Activated naive CD4-positive, alpha-beta T cell treated with anti-CD3 and anti-CD28 coated beads for 36 hours (primary cell): ENCODE measurements at places on chromosomes 13 and 19. TPM values are rescaled to one million over a fixed set of nuclear protein-coding genes. Genes with fewer than 3 reads are reported as not detected.

The GZMM gene
- total RNA-seq, result 20.7 TPM

The CTXN1 gene
- total RNA-seq, result not detected

The DIRAS1 gene
- total RNA-seq, result 0.07 TPM

DNA sequence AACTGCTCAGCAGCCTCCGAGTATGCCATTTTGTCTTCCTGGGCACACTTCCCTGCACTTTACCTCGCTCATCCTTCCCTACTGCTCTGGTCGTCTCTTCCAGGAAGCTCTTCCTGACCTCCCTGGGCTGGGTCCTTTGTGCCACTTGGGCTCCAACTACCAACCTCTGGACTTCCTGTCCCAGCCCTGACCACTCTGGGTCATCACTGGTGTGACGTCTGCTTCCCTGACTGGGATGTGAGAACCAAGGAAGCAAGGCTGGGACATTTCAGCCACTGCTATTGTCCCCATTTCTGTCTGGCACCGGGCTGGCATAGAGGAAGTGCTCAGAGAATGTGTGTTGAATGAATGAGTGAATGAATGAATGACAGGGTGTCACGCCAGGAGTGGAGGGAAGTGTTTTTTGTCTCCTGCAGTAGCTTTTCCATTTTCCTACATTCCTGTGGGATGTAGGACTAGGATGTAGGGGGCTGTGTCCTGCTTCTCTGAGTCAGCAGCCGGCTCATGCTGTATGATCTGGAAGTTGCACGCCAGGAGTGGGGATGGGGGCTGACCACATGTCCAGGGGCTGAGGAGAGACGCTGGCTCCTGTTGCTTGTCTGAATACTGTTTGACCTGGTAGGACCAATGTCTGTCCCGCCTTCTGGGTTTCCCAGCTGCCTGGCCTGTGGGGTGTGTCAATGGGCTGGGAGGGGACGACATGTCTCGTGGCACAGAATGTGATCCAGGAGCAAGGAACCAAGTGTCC, 14.7 kb downstream of the NOVA2 start:
- H3K4me3 ChIP-seq, result no peak overlapping the region
- no peaks in the 10 kb centered on the region for H3K36me3 ChIP-seq
- H3K4me1 ChIP-seq, result no peaks in the 10 kb centered on the region

DNA sequence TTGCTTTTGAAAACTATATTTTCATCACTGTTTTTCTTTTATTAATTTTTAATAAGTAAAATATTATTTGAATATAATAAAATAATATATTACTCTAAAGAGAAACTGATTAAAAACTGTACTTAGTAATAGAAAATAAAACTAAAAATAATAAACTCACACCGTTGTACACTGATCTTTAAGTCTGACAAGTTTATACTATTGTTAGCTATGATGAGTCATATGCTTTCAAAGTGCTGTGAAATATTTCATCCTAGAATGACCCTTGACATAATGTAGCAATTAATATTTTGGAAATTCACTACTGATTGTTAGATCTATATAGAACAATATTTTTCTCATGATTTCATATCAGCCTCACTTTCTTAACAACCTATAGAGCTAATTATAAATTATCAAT, 1040.6 kb upstream of the SPRY2 start:
- H3K27ac ChIP-seq, result no peak overlapping the region
- H3K36me3 ChIP-seq, result no peaks in the 10 kb centered on the region
- no peaks in the 10 kb centered on the region for H3K27me3 ChIP-seq
- no peak overlapping the region for H3K4me3 ChIP-seq
- H3K4me1 ChIP-seq, result no peaks in the 10 kb centered on the region
- no peak for DNase-seq

- H3K36me3 ChIP-seq, result peaks cover 9% of the 10 kb centered on the region
- no peak overlapping the region for H3K27ac ChIP-seq
- DNase-seq, result no peak
- peaks cover 45% of the 10 kb centered on the region for H3K4me1 ChIP-seq
- H3K27me3 ChIP-seq, result no peaks in the 10 kb centered on the region
Observed at GRCh38 chr19:17091758-17092333, 16.3 kb downstream of the MYO9B start.

- no peaks in the 10 kb centered on the region for H3K36me3 ChIP-seq
- no peaks in the 10 kb centered on the region for H3K27me3 ChIP-seq
- peak overlapping the region; percentile 92 for H3K27ac ChIP-seq
- peak; percentile 65 for DNase-seq
Observed at GRCh38 chr19:35206379-35206778, 22.2 kb downstream of the FAM187B start.

GRCh38 chr19:48858984-48859710, 9.3 kb downstream of the PLEKHA4 start:
- H3K36me3 ChIP-seq, result no peaks in the 10 kb centered on the region
- H3K27ac ChIP-seq, result peak overlapping the region; percentile 85
- H3K27me3 ChIP-seq, result no peaks in the 10 kb centered on the region
- peak overlapping the region; percentile 95 for H3K4me3 ChIP-seq
- peak; percentile 93 for DNase-seq

DNA sequence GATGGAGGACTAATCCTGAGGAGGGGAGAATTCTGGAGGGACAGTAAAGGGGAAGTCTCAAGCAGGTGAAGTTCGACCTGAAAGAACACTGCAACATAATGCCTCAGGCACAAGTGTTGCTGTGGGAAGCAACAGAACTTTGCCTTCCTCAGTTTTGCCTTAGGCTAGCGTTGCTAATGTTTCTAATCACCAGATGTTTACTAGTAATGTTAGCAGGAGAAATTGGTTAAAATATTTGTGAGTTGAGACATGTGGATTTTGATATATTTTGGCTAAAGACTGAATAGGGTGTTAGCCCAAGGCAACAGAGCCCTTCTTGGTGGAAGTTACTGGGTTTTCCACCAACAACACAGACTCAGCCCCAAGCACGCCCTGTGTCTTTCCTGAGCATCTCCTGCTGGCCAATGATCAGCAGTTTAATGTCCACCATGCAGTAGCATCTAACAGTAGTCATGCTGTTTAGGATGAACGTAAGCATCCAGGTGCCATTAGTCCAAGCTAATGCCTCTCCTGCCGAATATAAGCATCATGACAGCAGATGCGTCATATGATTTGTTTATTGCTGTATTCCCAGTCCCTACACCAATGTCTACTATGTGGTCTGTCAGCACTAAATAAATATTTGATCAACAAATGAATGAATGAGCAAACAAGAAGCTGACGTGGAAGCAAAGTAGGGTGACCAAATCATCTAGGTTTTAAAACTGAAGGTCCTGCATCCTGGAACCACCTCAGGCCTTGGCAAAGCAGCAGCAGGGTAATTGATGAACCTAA, 511.9 kb upstream of the HTR2A start:
- H3K27me3 ChIP-seq, result no peaks in the 10 kb centered on the region
- H3K4me1 ChIP-seq, result no peaks in the 10 kb centered on the region
- H3K4me3 ChIP-seq, result no peak overlapping the region
- no peak overlapping the region for H3K27ac ChIP-seq

GRCh38 chr19:32038021-32038920, 307.1 kb upstream of the ZNF507 start:
- no peak overlapping the region for H3K4me3 ChIP-seq
- no peak for DNase-seq
- peaks cover 17% of the 10 kb centered on the region for H3K27me3 ChIP-seq
- no peaks in the 10 kb centered on the region for H3K36me3 ChIP-seq

GRCh38 chr19:23116802-23117571, at the start of gene ZNF730:
TSS of gene ZNF730 (plus strand) at chr19:23117025. CDS start at chr19:23117174, 149 bp downstream.
- peak within 1 kb of the TSS; percentile 73 for H3K4me3 ChIP-seq
- peaks cover 28% of the 10 kb centered on the region for H3K27me3 ChIP-seq
- peaks cover 2% of the 10 kb centered on the region for H3K36me3 ChIP-seq
- DNase-seq, result peak; percentile 64

DNA sequence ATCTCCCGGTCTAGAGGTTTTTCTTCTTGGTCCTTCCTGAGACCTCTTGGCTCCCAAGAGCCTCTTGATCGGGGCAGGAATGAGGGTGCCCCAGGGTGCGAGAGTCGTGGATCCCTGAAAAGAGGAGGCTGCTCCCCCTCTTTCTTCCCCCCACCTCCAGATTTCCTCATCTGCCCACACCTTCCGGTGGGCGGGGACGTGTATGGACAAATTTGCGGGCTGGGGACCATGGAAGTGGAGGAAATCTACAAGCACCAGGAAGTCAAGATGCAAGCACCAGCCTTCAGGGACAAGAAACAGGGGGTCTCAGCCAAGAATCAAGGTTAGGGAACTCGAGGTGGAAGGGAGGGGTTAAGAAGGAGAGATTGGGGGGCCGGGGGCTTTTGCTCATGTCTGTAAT, at the start of gene MCEMP1:
Gene MCEMP1 (plus strand): TSS at position 237 of the 400 bp plus-strand sequence. CDS start 31 bp downstream, at position 268.
- peaks cover 2% of the 10 kb centered on the region for H3K36me3 ChIP-seq
- H3K27me3 ChIP-seq, result peaks cover 23% of the 10 kb centered on the region
- no peak for DNase-seq
- no peak within 1 kb of the TSS for H3K4me3 ChIP-seq
- peaks cover 48% of the 10 kb centered on the region for H3K4me1 ChIP-seq
- H3K27ac ChIP-seq, result no peak within 1 kb of the TSS

- no peak for DNase-seq
- peaks cover 11% of the 10 kb centered on the region for H3K27me3 ChIP-seq
- peaks cover 1% of the 10 kb centered on the region for H3K36me3 ChIP-seq
- H3K4me3 ChIP-seq, result no peak overlapping the region
- H3K4me1 ChIP-seq, result peaks cover 23% of the 10 kb centered on the region
Observed at GRCh38 chr13:28542804-28543203, 47.9 kb upstream of the FLT1 start.

- peaks cover 5% of the 10 kb centered on the region for H3K4me1 ChIP-seq
- H3K27ac ChIP-seq, result no peak overlapping the region
- no peak overlapping the region for H3K4me3 ChIP-seq
- H3K36me3 ChIP-seq, result no peaks in the 10 kb centered on the region
- no peaks in the 10 kb centered on the region for H3K27me3 ChIP-seq
Observed at GRCh38 chr19:8373867-8374813, 10.2 kb downstream of the ANGPTL4 start.

DNA sequence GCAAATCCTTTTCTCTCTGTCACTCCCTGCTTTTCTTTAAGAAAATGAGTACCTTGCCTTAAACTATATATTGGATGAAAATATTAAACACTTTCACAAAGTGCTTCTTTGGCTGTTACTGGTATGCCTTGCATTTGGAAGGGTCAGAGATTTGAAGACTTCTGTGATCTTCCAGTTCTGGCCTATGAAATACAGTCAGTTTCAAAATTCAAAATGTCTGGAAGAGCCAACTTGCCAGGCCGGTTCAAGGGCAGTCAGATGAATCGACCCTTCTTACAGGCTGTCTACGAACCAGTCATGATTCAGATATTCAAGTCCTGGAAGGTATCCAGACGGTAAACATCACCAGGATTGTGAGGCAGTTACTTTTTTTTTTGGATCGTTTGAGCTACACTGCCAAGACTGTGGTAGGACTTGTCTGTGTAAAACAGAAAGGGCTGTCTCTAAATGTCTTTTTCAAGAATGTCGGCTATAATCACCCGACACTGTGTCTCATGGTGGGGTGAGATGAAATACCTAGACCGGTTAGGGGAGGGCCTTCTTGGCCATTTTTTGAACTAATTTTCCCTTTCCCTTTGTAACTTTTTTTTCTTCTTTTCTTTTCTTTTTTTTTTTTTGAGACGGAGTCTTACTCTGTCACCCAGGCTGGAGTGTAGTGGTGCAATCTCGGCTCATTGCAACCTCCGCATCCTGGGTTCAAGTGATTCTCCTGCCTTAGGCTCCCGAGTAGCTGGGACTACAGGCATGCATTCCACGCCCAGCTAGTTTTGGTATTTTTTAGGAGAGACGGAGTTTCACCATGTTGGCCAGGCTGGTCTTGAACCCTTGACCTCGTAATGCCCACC, 11.2 kb downstream of the ACTN4 start:
- no peak overlapping the region for H3K27ac ChIP-seq
- no peak for DNase-seq
- peaks cover 59% of the 10 kb centered on the region for H3K4me1 ChIP-seq
